ENCODE measurements at places on chromosomes 5 and 9.
A peak's percentile ranks its signal among the peaks of the same experiment; 100 is the strongest.

DNA sequence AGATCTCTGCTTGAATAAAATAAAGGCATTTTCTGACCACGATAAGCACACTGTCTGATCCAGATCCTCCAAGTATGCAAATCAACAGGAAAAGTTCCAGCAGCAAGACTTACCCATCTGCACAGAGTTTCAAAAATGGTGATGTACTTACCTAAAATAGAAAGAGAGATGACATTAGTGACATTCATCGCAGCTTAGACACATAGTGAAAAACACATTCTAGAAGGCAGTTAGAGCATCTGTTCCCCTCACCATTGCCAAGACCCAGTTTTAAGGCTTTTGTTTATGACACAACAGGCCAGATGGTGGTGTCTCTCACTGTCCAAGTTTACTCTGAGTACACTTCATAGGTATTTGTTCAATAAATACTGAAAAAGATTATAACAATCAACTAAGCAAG is 207.7 kb downstream of the PDE4D start:
- no peak for DNase-seq

- peak; percentile 97 for DNase-seq
Measured at GRCh38 chr5:124746916-124747790, 714 bp upstream of the ZNF608 start.

DNA sequence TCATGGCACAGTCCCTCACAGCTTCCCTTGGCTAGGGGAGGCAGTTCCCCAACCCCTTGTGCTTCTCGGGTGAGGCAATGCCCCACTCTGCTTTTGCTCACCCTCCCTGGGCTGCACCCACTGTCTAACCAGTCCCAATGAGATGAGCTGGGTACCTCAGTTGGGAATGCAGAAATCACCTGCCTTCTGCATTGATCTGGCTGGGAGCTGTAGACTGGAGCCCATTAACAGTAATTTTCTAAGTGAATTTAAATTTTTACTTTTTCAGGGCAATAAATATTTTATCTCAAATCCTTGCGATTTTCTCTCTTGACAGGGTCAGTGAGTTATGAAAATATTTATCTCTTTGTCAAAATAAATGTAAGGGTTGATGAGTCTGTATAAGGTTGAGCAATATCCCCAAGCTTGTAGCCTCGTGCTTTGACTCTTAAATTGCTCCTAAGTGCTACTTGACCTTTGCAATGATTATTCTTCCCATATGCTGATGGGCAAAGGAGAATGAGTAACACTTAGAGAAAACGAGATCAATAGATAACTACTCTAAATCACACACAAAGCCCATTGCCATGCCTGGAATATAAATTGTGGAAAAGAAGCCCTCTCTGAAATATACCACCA is 82.1 kb upstream of the MOCS2 start:
- no peak for DNase-seq

DNA sequence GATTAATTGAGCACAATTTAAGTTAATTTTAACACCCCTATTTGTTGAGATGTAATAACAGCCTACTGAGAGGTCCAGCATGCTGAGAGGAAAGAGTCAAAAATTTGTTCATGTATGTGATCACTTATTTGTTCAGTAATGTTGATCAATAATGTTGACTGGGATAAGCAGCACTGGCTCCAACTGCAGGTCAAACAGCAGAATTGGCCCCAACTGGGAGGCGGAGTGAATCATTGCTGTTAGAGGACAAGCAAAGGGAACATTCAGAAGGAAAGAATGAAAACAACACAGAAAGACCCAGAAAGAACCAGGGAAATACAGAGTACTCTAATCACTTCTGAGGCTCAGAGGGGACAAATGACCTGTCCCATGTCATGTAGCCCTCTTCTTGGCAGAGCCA is 221.1 kb downstream of the COMMD10 start:
- DNase-seq = no peak

DNA sequence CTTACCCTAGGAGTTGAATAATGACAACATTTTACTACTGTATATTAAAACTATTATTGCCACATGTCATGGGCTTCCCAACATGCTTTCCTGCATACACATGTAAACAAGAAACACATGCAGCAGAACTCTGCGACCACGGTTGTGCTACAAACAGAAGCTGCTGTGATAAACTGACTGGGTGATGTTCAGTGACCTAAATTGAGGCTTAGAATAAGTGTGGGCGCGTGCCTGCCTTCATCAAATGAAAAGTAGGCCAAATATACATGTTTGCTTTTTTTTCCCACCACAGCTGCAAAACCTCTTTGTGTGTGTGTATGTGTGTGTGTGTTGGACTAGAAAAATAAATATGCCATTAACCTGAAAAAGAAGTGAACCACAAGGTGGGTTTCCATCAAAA is 1202.1 kb downstream of the PTPRD start:
- no peak for DNase-seq

GRCh38 chr9:36802201-36802920 is 229.7 kb downstream of the MELK start:
- no peak for DNase-seq

DNA sequence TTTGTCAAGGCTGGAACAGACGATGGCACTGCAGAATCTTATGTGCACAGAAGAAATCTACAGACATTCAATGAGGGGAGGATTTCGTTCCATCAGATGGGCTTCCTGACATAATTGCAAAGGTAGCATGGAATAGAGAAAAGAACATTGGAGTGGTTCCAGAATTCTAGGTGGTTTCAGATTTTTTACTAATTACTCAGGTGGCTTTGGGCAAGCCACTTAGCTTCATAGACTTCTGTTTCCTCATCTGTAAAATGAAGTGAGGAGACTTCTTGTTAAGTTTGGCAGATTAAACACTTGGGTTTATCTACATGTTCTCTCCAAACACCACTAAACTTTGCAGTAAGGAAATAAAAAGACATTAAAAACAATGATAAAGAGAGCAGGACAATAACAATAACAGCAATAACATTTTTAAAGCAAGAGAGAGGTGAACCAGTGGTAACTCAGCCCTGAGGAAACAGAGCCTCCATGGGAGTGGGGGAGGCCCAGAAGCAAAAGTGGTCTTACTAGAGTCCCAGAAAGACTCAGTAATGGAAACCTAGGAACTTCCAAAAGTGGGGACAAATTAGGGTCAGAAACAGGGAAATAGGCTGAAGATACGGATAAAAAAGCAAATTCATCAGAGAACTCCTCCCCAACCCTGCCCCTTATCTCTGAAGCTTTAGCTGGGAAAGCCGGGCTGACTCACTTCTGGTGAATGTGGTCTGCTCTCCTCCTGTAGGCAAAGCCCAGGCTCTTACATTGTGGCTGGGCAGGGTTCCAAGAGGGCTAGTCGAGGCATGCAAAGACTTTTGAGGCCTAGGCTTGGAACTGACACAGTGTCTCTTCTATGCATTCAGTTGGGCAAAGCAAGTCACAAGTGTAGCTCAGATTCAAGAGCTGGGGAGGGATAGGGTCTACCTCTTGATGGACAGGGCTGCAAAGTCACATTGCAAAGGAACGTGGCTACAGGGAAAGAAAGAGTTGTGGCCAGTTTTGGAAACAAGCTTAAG is 11.8 kb upstream of the ACTBL2 start:
- peak; percentile 13 for DNase-seq

DNA sequence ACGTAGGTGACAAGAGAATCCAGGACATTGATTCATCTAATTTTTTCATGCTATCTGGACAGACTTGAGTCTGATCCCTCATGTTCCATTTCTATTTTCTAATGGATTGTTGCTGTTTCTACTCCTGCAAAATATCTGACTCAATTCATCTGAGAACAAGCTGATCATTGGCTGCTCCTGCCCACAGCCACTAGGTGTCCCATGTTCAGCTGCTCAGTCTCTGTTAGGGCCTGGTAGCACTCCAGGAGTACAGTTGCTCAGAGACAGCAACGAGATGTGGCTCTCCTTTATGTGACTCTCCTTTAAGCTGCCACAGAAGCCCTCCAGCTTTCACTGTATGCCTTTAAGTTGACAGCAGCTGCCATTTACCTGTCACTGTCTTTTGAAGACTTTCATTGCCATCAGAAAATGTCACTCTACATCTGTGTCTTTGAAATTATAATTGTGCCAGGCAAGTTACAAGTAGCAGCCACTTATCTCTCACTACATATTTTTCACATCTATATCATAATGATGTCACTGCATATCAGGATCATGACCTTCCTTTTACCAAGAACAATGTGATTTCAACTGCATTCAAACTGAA is 1944.2 kb upstream of the NUDT12 start:
- no peak for DNase-seq

DNA sequence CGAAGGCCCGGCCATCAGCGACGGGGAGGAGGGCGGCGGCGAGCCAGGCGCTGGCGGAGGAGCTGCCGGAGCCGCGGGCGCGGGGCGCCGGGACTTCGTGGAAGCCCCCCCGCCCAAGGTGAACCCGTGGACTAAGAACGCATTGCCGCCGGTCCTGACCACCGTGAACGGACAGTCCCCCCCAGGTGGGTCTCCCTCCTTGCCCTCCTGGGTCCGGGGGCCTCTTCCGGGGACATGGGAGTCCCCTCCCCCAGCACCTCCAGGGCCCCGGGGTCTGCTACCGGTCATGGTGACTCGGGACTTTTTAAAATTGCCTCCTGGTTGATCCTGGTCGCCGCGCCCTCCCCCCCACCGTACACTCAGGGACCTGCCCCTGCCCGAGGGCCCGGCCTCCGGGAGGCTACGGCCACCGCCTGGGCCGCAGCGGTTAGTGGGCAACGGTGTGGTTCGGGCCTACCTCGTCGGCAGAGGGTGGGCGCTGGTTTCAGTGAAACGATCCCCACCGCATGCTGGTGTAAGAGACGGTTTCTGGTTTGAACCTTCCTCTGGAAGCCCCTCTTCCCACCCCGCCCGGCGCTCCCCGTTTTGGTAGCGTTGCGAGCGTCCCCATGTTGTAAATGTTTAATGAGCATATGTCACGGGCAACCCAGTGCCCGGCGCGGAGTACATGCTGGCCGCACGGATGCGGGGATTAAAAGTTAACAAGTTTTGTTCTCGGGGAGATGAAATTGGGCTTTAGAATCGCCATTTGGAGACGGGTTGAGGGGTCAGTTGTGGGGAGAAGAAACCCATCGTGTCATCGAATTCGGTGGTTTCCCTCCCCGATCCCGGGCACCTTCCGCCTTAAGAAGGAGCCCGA is 1.1 kb downstream of the LARP1 start:
- DNase-seq = no peak

DNA sequence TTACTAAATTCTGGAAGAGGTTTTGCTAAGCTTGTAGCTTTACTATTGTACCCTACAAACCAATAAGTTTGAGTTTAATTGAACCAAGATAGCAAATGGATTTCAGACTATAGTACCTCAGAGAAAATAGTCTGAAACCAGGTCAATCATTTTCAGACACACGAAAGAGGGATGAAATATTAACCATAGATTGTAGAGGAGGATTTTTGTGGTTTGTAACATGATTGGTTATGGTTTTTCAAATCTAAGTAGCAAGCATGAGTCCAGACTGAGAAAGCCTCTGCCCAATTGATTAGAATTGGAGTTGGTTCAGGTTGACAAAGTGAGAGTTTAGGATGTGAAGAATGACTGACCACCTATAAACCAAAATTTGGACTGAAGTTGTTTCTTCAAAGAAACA is 562.7 kb upstream of the DMAC1 start:
- DNase-seq = no peak

- no peak for DNase-seq
Measured at GRCh38 chr5:59828623-59829022, 64.9 kb downstream of the PDE4D start.

DNA sequence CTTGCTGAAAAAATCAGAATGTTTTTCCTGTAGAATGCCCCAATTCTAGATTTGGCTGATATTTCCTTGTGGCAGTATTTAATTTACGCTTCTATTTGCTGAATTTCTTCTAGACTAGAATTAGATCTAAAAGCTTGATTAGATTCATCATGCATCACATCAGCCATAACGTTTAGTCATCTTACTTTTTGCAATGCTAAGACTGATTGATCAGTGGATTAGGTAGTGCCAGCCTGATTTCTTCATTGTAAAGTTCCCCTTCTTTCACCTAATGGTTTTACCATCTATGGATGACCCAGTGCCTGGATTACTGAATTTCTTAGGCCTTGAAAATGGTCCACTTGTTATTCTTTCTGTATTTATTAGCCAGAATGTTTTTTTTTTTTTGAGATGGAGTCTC is 83.9 kb downstream of the PBX3 start:
- no peak for DNase-seq

GRCh38 chr5:36876965-36877666 is 547 bp downstream of the NIPBL start:
- no peak for DNase-seq

- no peak for DNase-seq
Measured at GRCh38 chr5:11046160-11046559, 285.1 kb upstream of the DAP start.

GRCh38 chr9:113664181-113664875 is 200.8 kb downstream of the RGS3 start:
- no peak for DNase-seq

DNA sequence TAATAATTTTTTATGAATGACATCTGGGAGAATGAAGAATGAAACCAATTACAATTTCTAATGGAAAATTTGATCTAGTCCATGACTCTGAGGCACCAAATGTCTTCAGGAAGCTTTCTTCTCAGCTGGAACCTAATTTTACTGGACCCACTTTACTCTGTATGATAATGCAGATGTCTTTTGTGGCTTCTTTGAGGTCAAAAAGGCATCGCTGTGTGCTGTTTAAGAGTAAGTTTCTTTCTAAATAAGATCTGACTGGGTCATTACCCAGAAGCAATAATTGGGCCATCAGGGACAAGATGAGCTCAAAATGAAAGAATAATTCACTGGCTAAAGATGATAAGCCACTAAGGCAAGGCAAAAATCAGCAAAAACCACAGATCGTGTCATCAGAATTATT is 633.4 kb downstream of the PSAT1 start:
- no peak for DNase-seq

DNA sequence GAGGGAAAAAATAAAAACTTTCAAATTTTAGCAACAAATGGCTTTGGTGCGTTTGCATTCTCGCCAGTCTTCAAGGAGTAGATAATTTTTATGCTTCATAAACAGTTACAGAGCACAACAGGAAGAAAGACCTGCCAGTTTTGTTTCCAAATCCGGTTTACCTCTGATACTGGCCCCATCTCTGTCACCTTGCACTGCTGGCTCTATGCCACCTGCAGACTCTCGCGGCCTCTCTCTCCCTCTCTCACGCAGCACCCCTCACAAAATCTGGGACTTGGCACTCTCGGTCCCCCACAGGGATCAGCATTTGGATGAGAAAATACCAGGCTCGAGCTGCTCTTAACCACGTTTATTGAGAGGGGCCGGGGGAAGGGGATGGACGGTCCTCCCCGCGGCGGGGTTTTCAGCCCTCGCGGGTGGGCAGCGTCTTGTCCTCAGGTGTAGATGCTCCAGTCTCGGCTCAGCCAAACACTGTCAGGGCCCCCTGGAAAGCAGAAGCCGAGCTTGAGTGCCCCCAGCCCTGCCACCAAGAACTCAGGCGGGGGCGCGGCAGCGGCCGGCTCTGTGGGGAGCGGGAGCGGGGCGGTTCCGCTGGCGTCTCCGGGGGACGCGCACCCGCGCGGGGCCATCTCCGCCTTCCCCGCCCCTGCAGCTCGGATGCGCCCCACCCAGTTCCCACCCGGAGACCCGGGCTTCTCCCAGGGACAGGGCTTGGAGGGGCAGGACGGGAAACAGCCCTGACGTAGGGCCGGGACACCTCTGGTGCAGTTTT is 1.3 kb downstream of the SCGB3A1 start:
- no peak for DNase-seq

All from GM12864 (cell line).